ENCODE measurements at places on chromosomes 3 and 15.

GRCh38 chr3:194206320-194206719, 70.4 kb downstream of the HES1 start:
- DNase-seq = no peak

DNA sequence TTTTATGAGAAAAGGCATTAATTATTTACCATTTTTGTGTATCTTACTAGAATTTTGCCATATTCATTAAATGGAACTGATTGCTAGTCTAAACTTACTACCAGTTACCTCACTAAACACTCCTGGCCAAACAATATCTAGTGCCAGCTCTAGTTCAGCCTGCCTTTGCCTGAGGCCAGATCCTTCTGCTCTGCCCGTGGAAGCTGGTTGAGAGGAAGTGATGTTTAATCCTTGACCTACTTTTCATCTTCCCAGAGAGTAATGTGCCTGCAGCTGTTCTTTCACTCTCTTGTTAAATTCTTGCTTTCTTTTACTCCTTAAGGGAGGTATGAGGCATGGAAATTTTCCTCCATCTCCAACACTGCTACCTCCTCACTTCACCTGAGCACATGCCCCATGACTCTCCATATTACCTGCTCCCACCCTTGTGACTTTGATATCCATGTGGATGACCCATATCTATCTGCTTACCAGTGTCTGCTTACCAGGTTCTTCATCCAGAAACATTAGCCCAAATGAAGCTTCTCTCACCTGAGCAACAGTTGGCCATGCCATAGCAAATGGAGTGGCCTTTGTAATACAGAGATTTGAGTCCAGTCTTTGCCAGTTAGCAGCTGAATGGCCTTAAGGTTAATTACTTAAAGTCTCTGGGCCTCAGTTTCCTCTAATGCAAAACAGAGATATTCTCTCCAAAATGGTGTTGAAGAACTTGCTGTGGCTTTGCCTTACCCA, 53.4 kb downstream of the UBE2E1 start:
- DNase-seq = no peak

- DNase-seq = no peak
Measured at GRCh38 chr3:190972840-190973270, 110.4 kb upstream of the GMNC start.

DNA sequence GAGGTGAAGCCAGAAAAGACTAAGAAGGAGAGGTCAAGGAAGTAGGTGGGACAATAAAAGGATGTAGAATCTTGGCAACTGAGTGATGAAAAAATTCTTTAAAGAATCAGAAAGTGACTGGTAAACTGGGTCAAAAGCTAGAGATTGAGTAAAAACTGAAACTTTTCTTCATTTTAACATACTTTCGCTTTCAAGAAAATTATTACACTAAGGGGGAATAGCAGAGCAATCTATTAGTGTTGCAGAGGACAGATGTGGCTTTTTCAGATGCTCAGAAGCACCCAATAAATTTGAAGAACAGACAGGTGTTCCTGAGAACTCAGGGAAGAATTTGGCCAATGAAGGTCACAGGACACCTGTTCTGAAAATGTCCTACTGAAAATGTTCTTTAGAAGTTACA, 805.4 kb upstream of the ALCAM start:
- no peak for DNase-seq

DNA sequence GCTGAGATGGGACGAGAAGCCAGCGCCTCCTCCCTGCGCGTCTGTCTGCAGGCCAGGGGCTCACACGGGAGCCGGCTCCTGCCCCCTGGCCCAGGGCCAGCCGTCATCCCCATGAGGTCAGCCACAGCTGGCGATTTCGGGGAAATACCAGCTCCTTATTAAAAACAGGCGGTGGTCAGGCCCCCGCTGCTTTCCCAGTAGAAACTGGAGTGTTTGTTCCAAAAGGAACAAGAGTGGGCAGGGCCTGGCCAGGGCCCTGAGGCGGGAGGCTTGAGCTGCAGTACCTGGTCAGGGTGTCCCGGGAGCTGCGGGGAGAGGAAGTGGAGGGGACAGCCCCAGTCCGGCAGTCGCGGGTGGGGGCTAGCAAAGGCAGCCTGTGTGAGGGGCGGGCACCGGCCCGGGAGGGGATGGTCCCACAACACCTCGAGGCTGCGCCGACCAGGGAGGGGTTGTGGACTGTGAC, 17.8 kb downstream of the MYL3 start:
- no peak for DNase-seq

DNA sequence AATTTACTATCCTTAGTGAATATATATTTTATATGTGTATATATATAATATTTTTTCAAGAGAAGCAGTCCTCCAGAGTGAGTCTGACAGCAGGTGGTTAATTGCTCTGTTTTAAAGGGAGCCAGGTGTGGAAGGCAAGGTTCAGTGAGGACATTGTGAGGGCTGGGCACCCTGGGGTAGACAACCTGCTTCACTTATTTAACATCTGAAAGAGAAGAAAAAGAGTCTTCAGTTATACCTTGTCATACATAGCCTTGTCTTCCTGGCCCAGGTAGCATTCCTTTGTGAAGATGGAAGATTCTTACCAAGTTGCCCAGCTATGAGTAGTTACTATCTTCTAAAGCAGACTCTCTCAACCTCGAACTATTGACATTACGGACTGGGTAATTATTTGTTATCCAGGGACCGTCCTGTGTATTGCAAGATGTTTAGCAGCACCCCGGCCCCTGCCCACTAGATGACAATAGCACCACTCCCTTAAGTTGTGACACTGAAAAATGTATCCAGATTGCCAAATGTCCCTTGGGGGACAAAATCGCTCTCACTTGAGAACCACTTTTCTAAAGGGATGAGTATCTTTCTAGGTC, 336.0 kb upstream of the TRIM42 start:
- no peak for DNase-seq

GRCh38 chr3:58009749-58010535, 1.7 kb downstream of the FLNB start:
- no peak for DNase-seq

- DNase-seq = no peak
Measured at GRCh38 chr3:188571531-188572095, 417.7 kb downstream of the LPP start.

- DNase-seq = no peak
Measured at GRCh38 chr3:185647134-185647879, 61.2 kb downstream of the SENP2 start.

DNA sequence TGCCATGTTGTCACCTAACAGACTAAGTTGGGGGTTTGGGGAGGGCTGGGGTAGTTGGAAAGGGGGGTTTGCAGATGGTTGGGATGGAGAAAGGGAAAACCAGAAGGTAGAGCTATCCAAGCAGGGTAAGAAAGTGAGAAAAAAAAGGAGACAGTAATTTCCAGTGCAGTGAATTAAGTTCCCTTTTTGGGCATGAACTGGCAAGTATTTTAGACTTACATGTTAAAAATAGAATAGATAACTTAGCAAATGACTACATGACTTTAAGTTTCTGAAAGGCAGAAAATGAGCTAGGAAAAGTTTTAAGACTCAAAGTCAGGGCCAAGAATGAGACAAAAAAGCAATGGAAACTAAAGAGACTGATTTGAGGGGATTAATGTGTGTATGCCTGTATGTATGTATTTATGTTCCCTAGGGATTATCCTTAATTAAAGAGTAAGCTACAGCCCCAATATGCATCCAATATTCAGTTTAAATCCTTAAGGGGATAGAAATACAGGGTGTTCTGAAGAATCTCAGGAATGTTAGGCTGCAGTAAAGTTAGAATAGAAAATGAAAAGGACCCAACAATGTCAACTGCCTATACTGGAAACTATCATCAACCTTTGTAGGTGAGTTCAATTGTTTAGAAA, 285.2 kb upstream of the MME start:
- no peak for DNase-seq

GRCh38 chr15:65512807-65513416, 4.6 kb downstream of the DPP8 start:
- DNase-seq = peak; percentile 61

DNA sequence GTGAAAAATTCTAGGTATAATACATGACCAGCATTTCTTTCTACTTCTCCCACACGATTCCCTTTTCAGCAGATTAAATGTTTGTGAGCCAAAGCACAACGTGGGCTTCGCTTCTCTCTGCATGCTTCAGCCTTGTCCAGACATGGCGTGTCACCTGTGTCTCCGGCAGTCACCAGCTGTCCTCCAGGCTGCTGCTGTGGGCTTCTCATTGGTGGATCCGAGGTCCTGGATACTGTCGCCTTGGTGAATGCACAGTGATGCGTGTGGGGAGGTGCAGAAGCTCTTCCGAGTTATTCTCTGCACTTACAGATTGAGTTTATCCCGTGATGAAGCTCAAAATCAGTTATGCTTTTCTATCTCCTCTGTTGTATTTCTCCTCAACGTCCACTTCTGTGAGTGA, 23.0 kb upstream of the GOLGA8J start:
- no peak for DNase-seq

- no peak for DNase-seq
Measured at GRCh38 chr3:74529145-74529544, 85.3 kb downstream of the CNTN3 start.

- DNase-seq = no peak
Measured at GRCh38 chr3:62371720-62372591, 1.4 kb downstream of the FEZF2 start.

DNA sequence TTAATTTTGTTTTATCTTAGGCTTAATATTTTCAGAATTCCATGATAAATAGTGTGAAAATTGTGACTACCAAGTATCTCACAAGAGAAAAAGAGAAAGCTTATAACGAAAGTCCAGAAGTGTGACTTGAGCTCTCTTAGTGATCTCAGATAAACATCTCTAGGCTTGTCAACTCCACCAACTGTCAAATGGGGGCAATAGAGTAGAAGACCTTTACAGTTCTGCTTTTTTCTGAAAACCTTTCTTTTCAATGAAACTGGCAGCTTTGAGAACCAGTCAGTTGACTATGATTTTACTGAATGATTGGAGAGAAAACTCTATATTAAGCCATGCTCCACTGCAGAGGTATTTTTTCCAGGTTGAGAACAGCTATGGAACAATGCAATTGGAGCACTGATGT, 119.2 kb upstream of the TP63 start:
- DNase-seq = no peak

- no peak for DNase-seq
Measured at GRCh38 chr3:158728061-158728377, 4.2 kb downstream of the RARRES1 start.

DNA sequence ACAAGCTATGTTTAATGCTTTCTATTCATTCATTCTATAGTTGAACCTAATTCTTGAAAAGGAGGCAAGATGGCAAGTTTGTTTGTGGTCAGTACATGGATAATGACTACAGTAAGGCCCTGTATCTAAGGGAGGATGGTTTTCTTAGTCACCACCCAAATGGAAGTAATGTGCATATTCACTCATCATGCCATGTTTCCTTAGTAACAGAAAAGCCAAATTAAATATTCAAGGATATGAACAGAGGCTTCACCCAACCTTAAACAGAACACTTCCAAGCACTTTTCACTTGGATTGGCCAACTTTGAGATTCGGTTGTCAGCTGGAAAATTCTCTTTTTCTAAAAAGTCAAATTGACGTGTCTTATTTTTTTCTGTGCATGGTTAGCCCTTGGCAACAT, 805.3 kb upstream of the LMCD1 start:
- no peak for DNase-seq

GRCh38 chr3:119239206-119239820, 1.4 kb downstream of the B4GALT4 start:
- peak; percentile 28 for DNase-seq

DNA sequence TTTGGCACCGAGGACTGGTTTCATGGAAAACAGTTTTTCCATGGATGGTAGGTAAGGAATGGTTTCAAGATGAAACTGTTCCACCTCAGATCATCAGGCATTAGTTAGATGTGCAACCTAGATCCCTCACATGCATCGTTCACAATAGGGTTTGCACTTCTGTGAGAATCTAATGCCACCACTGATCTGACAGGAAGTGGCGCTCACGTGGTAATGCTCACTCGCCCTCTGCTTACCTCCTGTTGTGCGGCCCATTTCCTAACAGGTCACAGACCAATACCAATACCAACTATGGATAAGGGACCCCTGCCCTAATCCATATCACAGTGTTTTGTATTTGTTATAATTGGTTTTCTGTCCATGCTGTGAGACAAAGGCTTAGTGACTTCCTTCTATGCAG, 58.9 kb downstream of the SLMAP start:
- peak; percentile 58 for DNase-seq

GRCh38 chr3:84236261-84236660, 722.5 kb upstream of the CADM2 start:
- DNase-seq = no peak

GRCh38 chr3:94304954-94305353, 242.1 kb downstream of the NSUN3 start:
- no peak for DNase-seq

DNA sequence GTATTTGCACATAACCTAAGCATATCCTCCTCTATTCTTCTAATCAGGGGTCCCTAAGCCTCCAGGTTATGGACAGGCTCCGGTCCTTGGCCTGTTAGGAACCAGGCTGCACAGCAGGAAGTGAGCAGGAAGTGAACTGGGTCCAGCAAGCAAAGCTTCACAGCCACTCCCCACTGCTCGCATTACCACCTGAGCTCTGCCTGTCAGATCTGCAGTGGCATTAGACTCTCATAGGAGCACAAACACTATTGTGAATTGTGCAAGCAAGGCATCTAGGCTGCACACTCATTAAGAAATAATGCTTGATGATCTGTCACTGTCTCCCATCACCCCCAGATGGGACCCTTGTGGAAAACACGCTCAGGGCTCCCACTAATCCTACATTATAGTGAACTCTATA, 9.8 kb downstream of the MSL2 start:
- no peak for DNase-seq

DNA sequence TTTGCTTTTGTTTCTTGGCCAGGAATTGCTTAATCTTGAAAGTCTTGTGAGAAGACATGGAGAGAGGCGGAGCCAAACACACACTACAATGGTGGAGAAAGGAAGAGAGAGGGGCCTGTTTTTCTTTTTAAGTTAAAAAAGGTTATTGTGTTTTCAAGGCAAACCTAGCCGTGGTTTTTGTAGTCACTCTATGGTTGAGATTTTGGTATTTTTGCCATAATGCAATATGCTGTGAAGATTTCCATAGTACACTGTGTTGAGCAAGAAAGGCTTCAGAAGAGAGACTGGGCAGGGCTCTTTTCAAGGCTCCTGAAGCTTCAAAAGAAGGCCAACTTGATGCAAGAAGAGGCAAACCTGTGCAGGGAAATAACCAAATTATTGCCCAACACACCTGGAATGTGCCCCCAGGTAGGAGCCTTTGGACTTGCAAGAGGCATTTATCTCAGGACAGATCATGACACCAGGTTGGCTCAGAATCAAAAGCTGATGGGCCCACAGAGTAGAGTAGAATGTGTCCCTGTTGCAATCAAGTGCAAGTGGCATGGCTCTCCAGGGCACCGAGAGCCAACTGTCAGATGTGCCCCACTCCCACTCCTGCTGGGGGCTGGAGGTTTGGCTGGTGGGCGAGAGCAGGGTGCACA, 22.1 kb downstream of the AMOTL2 start:
- DNase-seq = no peak

GRCh38 chr3:41200669-41201021, 1.3 kb downstream of the CTNNB1 start:
- DNase-seq = peak; percentile 28

DNA sequence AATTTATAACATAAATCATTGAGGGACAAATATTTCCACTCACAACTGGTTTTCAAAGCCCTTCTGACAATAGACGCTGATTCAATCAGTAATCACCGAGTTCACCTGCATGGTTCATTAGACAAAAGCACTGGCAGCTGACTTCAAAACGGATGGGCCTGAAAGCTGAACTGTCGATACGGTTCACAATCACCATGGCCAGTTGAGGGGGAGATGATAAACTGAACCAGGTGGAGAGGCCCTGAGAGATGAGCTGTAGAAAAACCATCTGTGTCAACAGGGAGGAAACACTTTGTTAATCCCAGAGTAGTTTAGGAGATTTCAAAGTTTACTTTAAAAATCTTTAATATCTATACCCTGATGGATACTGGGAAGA, 75.0 kb downstream of the PEX5L start:
- DNase-seq = no peak
